ENCODE measurements at places on chromosomes 2 and 18.
A peak's percentile ranks its signal among the peaks of the same experiment; 100 is the strongest.

DNA sequence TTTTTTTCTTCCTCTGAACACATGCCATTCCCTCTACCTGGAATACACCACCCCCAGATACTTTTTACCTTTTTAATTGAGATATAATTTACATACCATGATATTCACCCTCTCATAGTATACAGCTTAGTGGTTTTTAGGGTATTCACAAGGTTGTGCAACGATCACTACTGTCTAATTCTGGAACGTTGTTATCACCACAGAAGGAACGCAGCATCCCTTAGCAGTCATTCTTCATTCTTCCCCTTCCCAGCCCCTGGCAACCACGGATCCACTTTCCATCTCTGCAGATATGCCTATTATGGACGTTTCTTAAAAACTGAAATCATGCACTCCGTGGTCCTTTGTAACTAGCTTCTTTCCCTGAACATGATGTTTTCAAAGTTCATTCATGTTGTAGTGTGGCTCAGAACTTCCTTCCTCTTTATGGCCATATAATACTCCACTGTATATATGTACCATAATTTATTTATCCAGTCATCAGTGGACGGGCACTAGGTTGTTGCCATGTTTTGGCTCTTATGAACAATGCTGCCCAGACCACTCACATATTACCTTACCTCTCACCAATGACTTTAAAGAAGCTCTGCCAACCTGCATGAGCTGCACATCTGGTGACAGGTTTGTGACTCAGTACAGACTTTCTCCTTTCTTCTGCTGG is 168.9 kb downstream of the CTIF start:
- DNase-seq, result no peak

DNA sequence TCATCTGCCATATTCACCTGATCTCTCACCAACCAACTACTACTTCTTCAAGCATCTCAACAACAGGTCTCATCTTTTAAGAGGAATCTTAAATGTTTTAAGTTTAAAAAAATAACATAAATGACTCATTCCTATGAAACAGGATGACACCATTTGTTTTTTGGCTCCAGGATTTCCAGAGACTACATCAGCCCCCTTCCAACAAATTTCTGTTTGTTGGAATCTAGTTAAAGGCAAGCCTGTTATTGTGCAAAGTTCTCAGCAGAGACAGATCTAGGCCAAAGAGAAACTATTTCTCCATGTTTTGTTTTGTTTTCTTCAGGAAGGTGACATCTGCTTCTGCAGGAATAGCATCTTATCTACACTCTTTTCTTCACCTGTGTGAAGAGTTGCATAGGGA is 204.8 kb upstream of the SH3BP4 start:
- no peak for DNase-seq

GRCh38 chr2:48145845-48146452 is 239.7 kb upstream of the FBXO11 start:
- no peak for DNase-seq

- no peak for DNase-seq
Measured at GRCh38 chr2:33372940-33373553, 103.4 kb upstream of the RASGRP3 start.

GRCh38 chr2:207601774-207602173 is 23.4 kb downstream of the METTL21A start:
- no peak for DNase-seq

- no peak for DNase-seq
Measured at GRCh38 chr2:11813951-11814350, 67.5 kb downstream of the LPIN1 start.

- no peak for DNase-seq
Measured at GRCh38 chr2:78407960-78408794, 617.3 kb upstream of the REG3G start.

- DNase-seq, result peak; percentile 58
Measured at GRCh38 chr2:149080971-149081370, 42.5 kb downstream of the LYPD6B start.

DNA sequence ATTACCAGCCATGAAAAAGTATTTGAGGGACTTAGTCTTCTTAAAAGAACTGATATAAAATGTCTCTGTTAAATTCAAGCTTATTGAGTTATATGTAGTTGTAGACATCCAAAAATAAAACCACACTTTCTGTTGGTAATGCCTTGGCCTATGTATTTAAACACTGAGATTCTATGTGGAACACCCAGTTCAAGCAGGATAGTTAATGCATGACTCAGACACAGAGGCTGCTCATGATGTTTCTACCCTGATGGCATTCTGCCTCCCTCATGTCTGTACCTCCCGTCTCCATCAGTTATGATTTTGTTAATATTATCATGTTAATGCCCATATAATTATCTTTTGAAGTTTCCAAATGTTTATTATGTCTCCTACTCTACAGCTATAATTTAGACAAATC is 164.5 kb downstream of the XIRP2 start:
- no peak for DNase-seq

- DNase-seq, result no peak
Measured at GRCh38 chr2:99431587-99432275, 58.1 kb downstream of the REV1 start.

DNA sequence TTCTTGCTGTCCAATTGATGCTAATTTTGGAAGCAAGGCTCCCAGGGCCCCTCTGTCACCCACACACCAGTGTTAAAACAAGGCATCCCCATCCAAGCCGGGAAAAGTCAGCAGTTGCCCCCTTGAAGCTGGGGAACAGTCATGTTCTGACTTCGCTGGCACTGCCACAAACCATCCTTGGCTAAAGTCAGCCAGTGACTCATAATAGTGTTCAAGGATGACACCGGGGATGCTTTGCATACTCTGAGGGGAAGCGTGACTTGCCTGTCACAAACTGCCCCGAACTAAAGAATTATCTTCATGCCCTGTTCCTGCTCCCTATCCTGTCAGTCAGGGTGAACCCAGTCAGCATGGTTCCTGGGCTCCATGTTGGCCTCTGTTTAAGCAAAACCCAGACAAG is 37.0 kb downstream of the TGFA start:
- no peak for DNase-seq

GRCh38 chr2:68734176-68734575 is 435 bp upstream of the ARHGAP25 start:
- DNase-seq, result no peak

DNA sequence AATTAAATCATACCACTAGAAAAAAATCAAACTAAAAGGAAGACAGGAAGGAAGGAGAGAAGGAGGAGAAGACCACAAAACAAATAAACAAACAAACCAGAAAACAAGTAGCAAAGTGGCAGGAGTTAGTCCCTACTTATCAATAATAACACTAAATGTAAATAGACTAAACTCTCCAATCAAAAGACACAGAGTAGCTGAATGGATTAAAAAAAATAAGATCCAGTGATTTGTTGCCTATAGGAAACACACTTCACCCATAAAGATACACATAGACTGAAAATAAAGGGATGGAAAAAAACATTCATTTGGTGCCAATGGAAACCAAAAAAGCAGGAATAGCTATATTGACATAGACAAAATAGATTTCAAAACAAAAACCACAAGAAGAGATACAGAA is 23.4 kb upstream of the BAZ2B start:
- no peak for DNase-seq

- DNase-seq, result no peak
Measured at GRCh38 chr2:120261387-120262006, 8.8 kb downstream of the RALB start.

DNA sequence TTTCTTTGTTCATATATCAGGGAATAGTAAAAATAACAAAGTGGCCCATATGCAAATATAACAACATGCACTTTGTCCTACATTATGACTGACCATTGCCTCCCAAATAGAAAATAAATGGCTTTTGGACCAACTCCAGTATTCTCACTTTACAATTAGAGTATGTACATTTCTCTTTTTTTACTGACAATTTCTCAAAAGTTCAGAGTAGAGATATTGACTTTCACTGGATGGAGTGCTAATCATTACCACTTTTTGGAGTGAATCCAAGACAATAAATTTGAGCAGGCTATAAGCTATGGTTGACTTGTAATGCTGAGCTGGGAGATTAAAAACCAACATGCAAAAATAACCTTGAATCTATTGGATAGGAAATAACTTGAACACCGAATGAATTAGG is 987.4 kb downstream of the SUCLG1 start:
- no peak for DNase-seq

DNA sequence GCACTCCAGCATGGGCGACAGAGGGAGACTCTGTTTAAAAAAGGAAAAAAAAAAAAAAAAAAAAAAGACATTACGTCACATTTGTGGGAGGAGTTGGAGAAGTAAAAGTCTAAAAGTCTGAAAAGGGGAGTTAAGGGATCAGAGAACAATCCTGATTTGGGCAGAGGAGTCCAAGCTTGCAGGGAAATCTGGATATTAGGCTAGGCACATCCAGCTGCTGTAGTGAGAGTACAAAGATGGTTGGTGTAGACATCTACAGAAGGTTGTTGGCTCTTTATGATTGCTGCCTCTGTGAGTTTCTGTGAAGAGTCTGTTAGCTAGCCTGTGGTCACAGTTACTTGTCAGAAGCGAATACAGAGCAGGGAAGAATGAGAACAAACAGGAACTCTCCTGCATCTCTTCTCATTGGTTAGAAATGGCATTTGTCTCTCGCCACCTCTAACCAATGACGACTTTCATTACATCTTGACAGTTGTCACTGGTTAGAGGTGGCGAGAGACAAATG is 3.3 kb upstream of the OSBPL6 start:
- DNase-seq, result no peak

- no peak for DNase-seq
Measured at GRCh38 chr2:222609381-222609780, 46.5 kb downstream of the FARSB start.

GRCh38 chr18:34627137-34627920 is 82.8 kb upstream of the DTNA start:
- no peak for DNase-seq

GRCh38 chr18:51006061-51006818 is 23.8 kb upstream of the SMAD4 start:
- no peak for DNase-seq

DNA sequence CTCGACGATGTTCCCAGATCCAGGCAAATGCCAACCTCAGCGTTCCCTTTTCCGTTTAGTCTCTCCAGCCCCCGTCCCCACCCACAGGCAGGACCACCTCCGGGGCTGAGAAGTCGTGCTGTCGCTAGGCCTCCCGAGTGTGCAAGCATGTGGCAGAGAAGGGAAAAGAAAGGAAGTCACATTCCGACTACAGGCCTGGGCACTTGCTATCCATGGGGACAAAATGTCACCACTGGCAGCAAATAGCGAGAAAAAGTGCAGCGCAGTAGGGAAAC is 420 bp downstream of the PIGN start:
- DNase-seq, result no peak

GRCh38 chr2:197904446-197904845 is 100.1 kb downstream of the PLCL1 start:
- DNase-seq, result no peak

DNA sequence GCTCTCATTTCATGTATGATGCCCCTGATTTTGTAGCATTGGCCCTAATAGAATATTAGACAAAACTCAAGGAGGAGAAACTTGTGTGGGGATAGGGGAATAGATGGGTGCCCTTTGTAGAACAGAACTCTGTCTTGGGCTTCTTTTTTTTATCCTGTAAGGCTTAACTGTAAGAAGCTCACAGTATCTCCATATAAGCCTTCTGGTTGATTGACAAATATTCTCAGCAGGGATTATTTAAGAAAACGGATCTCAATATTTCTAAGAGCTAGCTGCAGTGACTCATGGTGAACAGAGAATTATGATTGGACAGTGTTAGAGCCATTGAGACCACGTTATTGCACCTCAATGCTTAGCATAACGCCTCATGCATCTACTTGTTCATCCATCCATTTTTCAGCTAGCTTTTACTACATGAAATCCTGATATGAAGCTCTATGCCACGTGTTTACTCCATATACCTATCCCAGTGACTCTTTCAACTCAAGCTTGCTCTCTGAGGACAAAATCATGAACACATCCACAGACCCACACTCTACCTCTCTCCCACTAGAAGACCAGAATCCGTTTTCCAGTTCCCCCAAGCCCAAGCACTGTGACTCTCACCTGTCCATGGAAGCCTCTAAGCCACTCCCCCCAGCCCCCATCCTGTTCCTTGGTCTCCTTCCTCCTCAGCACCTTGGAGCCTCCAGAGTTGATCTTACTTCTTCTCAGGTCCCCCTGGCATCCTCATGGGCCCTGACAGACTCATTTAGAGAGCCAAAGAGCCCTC is 99.2 kb downstream of the BCL2L11 start:
- no peak for DNase-seq

- DNase-seq, result no peak
Measured at GRCh38 chr18:6648581-6648980, 80.9 kb upstream of the ARHGAP28 start.

GRCh38 chr2:187867165-187867564 is 312.9 kb upstream of the TFPI start:
- DNase-seq, result no peak

GRCh38 chr2:185335879-185336278 is 402.7 kb upstream of the FSIP2 start:
- DNase-seq, result no peak

Data from NCI-H1436 treated with DMSO at 0.1 percent for 48 hours (cell line).